ENCODE measurements at places on chromosomes 3 and 15.

- H3K4me3 ChIP-seq: no peak overlapping the region
- no peaks in the 10 kb centered on the region for H3K27me3 ChIP-seq
- H3K27ac ChIP-seq: no peak overlapping the region
- no peaks in the 10 kb centered on the region for H3K4me1 ChIP-seq
- H3K36me3 ChIP-seq: no peaks in the 10 kb centered on the region
Measured at GRCh38 chr15:58115692-58116091, 22.5 kb upstream of the AQP9 start.

DNA sequence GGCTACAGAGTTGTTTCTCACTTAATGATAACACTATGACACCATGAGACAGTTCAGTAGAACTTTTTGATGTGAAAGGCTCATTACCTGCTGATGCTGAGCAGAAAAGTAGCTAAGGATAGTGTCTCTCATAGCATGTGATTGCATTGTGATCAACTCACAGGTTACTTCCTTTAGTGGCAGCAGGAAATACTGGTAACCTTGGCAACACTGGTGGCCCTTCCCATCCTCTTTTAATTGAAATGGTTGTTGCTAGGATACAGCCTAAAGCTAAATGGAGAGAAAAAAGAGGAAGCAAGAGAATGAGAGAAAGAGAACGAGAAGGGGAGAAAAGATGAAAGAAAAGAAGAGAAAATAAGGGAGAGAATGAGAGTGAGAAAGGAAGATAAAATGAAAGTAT is 204.7 kb upstream of the GAP43 start:
- no peak overlapping the region for H3K4me3 ChIP-seq
- H3K36me3 ChIP-seq: no peaks in the 10 kb centered on the region
- H3K27me3 ChIP-seq: no peaks in the 10 kb centered on the region
- no peak for DNase-seq

- no peaks in the 10 kb centered on the region for H3K27me3 ChIP-seq
- no peaks in the 10 kb centered on the region for H3K4me1 ChIP-seq
- no peak overlapping the region for H3K27ac ChIP-seq
- no peaks in the 10 kb centered on the region for H3K36me3 ChIP-seq
Measured at GRCh38 chr15:66564136-66565041, 1.4 kb downstream of the LCTL start.

DNA sequence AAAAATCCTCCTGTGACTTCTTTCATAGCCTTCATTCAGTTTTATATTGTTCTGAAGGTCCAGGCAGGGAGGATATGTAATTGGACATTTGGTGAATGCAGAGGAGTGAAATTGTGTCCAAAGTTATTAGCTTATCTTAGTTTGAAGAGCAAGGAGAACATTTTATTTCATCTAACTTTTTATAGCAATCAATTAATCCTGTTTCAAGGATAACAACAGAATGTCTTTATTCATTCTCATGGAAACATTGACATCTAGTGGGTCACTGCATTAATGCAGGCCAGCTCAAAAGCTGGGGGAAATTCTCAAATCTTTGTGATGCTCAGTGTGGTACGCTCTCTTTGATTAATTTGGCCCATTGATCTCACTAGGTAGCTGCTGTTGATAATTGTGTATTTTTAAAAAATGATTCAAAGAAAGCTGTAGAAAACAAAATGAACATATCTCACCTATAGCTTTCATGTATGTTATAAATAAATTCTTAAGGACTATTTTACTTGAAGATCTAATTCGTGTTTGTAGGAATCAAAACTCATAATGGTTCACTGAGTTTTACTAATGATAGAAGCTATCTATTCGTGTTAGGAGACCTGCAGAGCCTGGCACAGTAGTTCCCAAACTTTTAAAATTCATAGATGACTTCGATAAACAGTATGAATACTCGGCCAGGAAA is 150.8 kb upstream of the KCNMB2 start:
- H3K27ac ChIP-seq: peak overlapping the region; percentile 13
- H3K4me1 ChIP-seq: peaks cover 13% of the 10 kb centered on the region
- no peaks in the 10 kb centered on the region for H3K27me3 ChIP-seq
- no peak overlapping the region for H3K4me3 ChIP-seq

DNA sequence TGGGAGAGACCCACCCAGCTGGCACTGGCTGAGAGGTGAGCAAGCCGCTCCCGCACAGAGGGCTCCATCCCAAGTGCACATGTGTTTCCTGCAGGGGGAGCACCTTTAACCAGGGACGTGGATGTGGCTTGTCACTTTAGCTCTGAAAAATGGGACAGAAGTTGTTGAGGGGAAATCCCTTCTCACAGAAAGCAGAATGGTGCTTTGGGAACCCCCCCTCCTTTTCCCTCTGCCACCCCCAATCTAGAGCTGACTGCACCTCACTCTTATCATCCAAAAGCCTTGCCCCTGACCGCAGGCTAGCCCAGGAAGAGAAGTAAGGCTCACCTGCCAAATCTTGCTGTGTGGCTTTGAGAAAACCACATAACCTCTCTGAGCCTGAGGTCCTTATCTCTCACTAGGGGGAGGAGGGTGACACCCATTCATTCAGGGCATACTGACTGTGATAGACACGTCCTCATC is 77.9 kb downstream of the RPN1 start:
- no peaks in the 10 kb centered on the region for H3K27me3 ChIP-seq
- H3K4me3 ChIP-seq: no peak overlapping the region
- no peaks in the 10 kb centered on the region for H3K4me1 ChIP-seq

DNA sequence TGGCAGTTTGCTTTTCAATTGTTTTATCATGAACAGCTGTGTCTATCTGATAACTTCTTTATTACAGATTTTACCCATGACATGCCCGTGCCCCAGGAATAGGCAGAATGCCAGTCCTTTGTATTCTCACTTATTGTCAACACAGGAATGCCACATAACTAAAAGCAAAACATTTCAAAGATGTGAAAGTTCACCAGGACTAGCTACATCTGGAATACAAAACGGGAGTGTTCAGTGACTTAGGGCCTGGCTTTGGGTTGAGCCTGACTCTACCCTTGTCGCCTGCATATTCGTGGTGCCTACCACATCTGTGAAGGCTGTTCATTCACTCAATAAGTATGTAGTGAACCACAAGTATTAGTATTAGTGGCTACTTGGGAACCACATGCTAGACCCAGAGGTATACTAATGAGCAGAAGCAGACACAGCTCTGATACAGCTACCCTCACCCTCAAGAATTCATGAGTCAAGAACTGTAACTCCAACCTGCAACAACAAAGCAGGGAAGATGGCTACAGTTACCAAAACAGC is 2.9 kb downstream of the TNFSF10 start:
- H3K4me1 ChIP-seq: peaks cover 19% of the 10 kb centered on the region
- H3K4me3 ChIP-seq: no peak overlapping the region
- no peak overlapping the region for H3K27ac ChIP-seq
- no peak for DNase-seq

DNA sequence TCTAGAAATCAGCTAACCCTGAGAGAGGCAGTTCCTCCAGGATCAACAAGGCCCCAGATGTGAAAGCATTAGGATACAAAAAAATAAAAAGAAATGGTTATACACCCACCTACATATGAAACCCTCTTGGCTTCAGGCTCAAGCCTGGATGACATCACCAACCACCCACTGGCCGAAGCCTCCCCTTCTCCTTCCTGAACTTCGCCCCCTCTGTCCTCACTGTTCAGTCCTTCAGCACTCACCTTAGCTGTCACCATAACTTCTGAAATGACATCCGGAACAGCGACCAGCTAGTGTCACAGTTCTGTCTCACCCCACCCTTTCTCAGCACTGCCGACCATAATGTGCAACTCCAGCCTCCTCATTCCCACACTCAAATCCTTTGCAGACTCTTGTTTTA is 98.7 kb downstream of the PLCH1 start:
- no peaks in the 10 kb centered on the region for H3K36me3 ChIP-seq
- no peak overlapping the region for H3K4me3 ChIP-seq
- DNase-seq: no peak
- no peak overlapping the region for H3K27ac ChIP-seq
- no peaks in the 10 kb centered on the region for H3K27me3 ChIP-seq

DNA sequence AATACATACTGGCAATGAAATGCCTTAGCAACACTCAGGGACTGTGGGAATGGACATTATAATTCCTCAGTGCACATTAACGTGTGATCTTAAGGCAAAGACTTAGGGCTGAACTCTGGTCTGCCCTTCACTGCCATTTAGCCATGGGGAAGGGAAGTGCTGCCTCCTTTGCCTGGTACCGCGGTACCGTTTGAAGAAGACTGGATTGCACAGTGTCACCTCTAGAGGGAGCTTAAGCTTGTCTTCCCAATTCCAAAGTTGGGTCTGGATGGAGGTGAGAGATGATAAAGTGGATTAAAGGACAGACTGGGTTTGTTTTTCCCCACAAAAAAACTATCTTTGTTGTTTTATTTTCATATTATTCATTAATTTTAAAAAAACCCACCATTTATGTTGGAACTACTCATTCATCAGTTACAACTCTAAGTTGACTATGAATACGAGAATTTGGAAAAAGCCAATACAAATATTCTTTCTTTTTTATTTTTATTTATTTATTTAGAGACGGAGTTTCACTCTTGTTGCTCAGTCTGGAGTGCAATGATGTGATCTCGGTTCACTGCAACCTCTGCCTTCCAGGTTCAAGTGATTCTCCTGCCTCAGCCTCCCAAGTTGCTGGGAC is 60.0 kb upstream of the SYN2 start:
- no peak overlapping the region for H3K27ac ChIP-seq
- no peak overlapping the region for H3K4me3 ChIP-seq
- no peaks in the 10 kb centered on the region for H3K36me3 ChIP-seq
- no peak for DNase-seq
- H3K27me3 ChIP-seq: no peaks in the 10 kb centered on the region
- H3K4me1 ChIP-seq: no peaks in the 10 kb centered on the region

DNA sequence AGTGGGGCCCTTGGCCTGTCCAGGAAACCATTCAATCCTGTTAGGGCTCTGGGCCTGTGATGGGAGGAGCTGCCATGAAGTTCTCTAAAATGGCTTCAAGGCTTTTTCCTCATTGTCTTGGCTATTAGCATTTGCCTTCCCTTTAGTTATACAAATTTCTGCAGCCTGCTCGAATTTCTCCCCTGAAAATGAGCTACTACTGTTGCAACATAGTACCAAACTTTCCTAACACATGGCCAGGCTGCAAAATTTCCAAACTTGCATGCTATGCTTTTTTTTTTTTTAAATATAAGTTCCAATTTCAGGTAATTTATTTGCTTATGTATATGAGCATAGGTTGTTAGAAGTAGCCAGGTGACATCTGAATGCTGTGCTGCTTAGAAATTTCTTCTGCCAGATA is 560.8 kb upstream of the TBL1XR1 start:
- H3K27me3 ChIP-seq: no peaks in the 10 kb centered on the region
- H3K4me1 ChIP-seq: peaks cover 12% of the 10 kb centered on the region
- H3K4me3 ChIP-seq: no peak overlapping the region
- DNase-seq: no peak
- H3K36me3 ChIP-seq: no peaks in the 10 kb centered on the region

- H3K27ac ChIP-seq: no peak overlapping the region
- H3K36me3 ChIP-seq: no peaks in the 10 kb centered on the region
- no peaks in the 10 kb centered on the region for H3K4me1 ChIP-seq
- no peaks in the 10 kb centered on the region for H3K27me3 ChIP-seq
Measured at GRCh38 chr3:62809369-62809768, 65.8 kb downstream of the CADPS start.

GRCh38 chr3:101068876-101069606 is 75.8 kb upstream of the ABI3BP start:
- H3K4me1 ChIP-seq: peaks cover 20% of the 10 kb centered on the region
- peak overlapping the region; percentile 38 for H3K27ac ChIP-seq
- H3K36me3 ChIP-seq: no peaks in the 10 kb centered on the region
- no peak for DNase-seq
- no peaks in the 10 kb centered on the region for H3K27me3 ChIP-seq

DNA sequence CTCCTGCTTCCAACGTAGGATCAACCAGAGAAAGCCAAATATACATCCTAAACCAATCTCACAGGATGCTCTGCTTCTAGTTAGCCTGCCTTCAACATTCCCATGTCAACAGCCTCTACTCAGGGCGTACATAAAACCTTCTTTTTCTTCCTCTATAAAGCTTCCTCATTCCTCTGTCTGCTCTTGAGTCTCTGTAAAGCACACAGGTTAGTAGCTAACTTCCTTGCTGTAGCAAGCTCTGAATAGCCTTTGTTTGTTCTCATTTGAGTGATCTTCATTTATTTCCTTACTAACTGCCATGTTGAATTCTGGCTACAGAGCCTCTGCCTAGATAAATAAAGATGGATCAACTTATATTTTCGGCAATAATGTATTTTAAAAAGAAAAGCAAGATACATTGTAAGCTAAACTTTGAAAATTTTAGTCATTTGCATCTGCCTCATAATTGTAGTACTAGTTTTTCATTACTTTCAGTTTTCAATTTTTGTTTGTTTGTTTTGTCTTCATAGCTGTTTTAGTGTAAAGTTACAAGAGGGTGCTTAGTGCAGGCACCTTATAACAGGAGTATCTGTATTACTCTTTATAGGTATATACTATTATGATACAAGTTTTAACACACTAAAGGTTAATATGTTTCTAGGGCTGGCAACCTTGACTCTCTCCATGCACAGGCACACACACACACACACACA is 498.2 kb downstream of the PYDC2 start:
- no peak overlapping the region for H3K4me3 ChIP-seq
- no peaks in the 10 kb centered on the region for H3K36me3 ChIP-seq
- H3K27me3 ChIP-seq: no peaks in the 10 kb centered on the region
- DNase-seq: no peak

DNA sequence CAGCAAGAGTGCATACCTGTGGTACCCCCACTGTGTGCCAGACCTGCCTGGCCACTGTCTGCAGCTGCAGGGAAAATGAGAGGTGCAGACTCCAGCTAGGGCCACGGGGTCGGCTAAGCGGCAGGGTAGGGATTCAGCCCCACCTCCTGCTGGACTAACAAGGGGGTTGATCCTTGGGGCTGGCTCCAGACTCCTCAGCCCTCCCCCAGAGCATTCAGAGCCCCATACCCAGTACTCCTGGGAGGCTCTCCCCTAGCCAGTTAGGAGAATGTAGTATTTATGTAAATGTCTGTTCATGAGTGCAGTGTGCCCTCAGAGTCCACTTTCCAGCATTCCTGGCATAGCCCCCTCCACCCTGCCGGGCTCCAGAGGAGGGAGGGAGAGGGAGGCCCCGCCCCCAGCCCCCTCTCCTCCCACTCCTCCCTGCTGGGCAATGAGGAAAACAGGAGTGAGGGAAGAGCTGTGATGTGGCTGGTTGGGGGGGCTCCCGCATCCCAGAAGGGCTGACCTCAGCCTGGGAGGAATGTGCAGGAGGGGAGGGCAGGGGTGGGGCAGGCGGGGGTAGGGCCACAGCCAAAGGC is 4.5 kb upstream of the SEMA3B start:
- peak overlapping the region; percentile 96 for H3K27ac ChIP-seq
- no peak overlapping the region for H3K4me3 ChIP-seq
- H3K36me3 ChIP-seq: no peaks in the 10 kb centered on the region
- DNase-seq: peak; percentile 70

DNA sequence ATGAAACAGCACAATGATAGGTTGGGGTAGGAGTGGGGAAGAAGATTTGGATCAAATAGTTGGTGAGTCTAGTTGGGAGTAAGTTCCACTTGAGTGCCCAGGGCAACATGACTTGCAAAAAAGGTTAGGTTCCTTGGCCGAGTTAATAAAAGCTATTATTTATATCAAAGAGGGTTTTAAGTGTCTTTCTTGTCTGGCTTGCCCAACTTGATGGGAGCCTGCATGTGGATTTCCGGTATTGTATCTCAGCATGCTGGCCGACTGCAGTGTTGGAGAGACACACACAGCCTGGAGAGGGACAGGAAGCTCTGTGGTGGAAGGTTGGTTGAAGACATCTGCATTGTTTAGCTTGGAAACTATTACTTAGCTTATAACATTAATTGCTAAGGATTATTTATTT is 449.5 kb upstream of the TBL1XR1 start:
- DNase-seq: no peak
- no peaks in the 10 kb centered on the region for H3K27me3 ChIP-seq
- H3K4me3 ChIP-seq: no peak overlapping the region

GRCh38 chr3:45654397-45654944 is 34.7 kb upstream of the SACM1L start:
- no peak overlapping the region for H3K4me3 ChIP-seq
- H3K27me3 ChIP-seq: no peaks in the 10 kb centered on the region
- peak; percentile 72 for DNase-seq
- H3K27ac ChIP-seq: peak overlapping the region; percentile 70
- H3K4me1 ChIP-seq: no peaks in the 10 kb centered on the region
- H3K36me3 ChIP-seq: no peaks in the 10 kb centered on the region
